Cortex of kidney (tissue), 1 donor: ENCODE measurements at places on chromosomes 7 and 10.

- no peak for DNase-seq
Measured at GRCh38 chr10:32981760-32982159, 23.7 kb upstream of the ITGB1 start.

GRCh38 chr7:110502888-110503465 lies 588.0 kb upstream of the LRRN3 start:
- DNase-seq, result no peak

- DNase-seq, result no peak
Measured at GRCh38 chr10:14003517-14004184, 327.1 kb downstream of the FRMD4A start.

- no peak for DNase-seq
Measured at GRCh38 chr7:1192171-1192676, 32.2 kb upstream of the ZFAND2A start.

DNA sequence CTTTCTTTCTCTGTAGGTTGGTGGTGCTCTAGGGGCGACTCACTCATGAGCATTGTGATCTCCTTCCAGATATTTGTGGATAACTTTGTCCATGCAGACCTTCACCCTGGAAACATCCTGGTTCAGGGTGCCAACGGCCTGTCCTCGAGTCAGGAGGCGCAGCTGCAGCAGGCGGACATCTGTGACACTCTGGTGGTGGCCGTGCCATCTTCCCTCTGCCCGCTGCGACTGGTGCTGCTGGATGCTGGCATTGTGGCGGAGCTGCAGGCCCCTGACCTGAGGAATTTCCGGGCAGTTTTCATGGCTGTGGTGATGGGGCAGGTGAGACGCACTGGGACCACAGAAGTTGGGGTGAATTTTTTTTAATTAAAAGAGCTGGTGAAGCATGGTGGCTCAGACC lies 9.6 kb upstream of the NDUFB2 start:
- no peak for DNase-seq
